ENCODE measurements at places on chromosomes 12 and 14.
A peak's percentile ranks its signal among the peaks of the same experiment; 100 is the strongest.

DNA sequence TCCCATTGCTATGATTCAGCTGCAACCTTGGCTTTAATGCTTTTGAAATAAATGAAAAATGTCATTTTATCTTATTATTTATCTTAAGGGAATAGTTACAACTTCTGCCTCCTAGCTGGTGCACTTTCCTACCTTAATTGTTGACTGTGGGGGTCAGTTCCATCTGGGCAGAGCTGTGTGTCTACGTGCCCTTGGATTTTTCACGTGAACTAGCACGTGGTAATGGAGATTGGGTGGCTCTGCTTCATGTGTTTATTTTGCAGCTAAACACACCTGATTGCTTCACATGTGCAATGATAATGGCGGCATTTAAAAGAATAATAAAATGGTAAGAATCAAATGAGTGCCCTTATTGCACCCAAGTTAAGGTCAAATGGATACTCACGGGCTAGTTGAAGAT, 10.6 kb upstream of the PELI2 start:
- no peak for DNase-seq

GRCh38 chr12:27422697-27423096, 23.8 kb upstream of the SMCO2 start:
- no peak for DNase-seq

GRCh38 chr14:97065305-97066067, 268.3 kb downstream of the VRK1 start:
- DNase-seq: no peak

GRCh38 chr12:124464062-124464461, 103.3 kb downstream of the NCOR2 start:
- DNase-seq: no peak

DNA sequence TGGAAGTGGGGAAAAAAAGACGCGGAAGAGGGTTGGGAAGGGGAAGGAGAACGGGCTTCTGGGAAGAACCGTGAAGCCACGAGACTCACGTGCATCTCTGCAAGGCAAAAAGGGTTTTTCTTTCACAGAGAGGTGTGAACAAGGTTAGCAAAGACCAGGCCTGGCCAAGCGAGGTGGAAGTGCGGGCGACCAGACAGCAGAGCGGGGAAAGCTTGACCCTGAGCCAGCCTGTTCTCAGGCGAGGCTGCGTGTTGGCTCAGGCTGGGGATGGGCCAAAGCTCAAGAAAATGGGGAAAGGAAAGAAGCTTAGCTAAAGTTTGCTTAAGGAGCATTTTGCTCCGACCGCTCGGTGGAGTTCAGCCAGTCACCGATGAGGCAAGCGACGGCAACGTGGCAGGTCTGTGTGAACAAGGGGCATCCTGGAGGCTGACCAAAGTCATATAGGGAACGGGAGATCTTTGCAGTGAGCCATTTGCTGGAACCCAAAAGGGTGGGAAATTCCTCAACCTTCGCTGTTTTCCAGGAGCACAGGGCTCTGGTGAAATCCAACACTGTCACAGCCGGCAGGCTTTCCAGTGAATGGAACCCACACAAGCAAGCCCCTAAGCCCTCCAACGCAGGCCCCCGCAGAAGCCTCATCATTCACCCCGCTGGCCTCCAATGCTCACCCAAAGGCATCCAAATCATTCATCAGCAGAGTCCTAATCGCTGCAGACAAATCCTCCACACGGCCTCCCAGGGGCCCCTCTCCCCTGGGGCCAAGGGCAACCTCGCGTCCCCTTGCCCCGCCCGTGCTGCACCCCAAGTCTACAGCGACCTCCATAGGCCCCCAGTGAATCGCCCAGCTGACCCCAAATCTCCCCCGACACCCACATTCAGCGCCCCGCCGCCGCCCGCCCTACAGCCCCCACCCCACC, 754 bp downstream of the ZNF605 start:
- peak; percentile 26 for DNase-seq

Measured in non-pigmented ciliary epithelial cell (primary cell).